ENCODE measurements at places on chromosomes 1 and 21.

- peak; percentile 66 for DNase-seq
These were observed 2.8 kb upstream of the ZC3H12A start for GRCh38 chr1:37471345-37472231.

DNA sequence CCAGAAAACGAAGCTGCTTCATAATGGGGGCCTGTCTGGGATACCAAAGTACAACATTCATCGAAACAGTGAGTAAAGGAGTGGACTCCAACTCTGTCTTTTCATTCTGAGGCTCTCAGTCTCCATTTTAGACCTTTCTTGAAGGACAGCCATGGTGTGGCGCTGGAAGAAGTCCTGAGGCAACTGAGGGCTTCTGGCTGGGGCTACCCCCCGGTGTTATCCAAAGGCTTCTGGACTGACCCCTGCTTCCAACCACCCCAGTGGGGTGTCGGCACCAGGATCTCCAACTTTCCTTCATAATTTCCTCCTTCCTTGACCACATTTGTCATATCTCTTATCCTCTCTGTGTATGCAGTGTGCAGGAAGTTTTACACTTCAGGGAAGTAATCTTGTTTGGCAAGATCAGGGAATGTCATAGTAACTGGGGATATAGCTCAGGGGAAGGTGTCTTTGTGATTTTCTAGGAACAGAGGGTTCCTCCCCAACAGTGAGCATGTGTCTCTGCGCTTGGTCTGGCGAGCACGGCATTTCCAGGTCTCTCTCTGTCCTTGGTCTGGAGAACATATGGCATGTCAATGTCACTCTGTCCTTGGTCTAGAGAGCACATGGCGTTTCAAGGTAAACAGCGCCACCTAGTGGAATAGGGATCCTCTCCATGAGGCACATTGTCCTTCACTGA, 19.4 kb upstream of the BSDC1 start:
- peak; percentile 69 for DNase-seq

DNA sequence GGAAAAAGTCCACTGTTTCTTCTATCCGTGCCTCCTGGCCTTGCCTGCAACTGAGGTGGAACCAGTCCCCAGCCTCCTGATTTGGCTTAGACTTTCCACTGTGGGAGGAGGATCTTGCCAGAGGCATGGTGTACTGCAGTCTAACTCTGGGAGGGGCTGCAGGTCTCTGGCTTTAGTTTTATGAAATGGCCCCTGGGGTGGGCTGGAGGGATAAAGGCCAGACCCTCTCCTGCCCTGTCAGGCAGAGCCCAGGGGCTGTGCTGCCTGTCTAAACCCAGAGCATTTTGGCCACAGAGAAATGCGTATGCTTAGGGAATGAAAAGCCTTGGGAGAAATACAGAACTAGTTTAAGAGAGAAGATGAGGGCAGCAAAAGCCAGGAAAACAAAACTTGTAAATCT, 73.0 kb downstream of the ABCA4 start:
- no peak for DNase-seq

- DNase-seq, result no peak
These were observed 466 bp downstream of the PEX10 start for GRCh38 chr1:2411801-2412394.

DNA sequence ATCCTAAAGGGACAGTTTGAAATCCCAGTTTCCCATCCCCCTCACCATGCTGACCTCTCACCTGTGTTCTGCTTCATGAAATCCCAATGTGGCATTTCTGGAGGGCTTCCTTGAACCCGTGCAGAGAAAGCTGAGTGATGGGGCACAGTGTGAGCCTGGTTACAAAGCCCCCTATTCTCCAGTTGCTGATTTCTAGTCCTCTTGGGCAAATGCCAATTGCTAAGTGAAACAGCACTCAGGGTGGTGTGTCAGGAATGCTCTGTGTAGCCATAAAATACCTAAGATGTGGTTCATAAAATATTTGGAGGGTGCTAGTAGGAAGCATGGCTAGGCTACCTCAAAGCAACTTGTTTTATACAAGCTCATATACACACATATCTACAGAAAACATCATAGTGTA, 32.0 kb downstream of the SUSD4 start:
- peak; percentile 2 for DNase-seq

- DNase-seq, result no peak
These were observed 466.4 kb downstream of the NPHP4 start for GRCh38 chr1:5525597-5526384.

DNA sequence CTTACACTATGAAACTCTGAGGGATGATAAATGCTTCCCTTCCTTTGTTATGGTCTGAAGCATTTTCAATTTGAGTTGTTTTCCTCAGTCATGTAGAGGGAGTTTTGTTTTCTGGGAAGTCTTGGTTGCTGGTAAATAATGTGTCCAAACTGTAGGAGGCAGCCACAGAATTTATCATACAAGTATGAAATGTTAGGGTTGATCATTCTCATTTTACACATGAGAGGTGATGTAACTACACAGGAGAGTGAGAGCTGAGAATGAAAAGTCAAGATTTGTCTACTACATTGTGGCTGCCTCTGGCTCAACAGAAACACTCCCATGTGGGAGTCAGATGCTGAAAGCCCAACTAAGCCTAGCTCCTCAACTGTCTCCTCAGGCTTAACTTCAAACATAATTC, 182.5 kb upstream of the SGIP1 start:
- DNase-seq, result no peak

- no peak for DNase-seq
These were observed 26.5 kb upstream of the KHDRBS1 start for GRCh38 chr1:31987135-31987619.

GRCh38 chr1:226496453-226497015, 52.0 kb upstream of the STUM start:
- no peak for DNase-seq
